ENCODE measurements at places on chromosomes 12 and 14.

DNA sequence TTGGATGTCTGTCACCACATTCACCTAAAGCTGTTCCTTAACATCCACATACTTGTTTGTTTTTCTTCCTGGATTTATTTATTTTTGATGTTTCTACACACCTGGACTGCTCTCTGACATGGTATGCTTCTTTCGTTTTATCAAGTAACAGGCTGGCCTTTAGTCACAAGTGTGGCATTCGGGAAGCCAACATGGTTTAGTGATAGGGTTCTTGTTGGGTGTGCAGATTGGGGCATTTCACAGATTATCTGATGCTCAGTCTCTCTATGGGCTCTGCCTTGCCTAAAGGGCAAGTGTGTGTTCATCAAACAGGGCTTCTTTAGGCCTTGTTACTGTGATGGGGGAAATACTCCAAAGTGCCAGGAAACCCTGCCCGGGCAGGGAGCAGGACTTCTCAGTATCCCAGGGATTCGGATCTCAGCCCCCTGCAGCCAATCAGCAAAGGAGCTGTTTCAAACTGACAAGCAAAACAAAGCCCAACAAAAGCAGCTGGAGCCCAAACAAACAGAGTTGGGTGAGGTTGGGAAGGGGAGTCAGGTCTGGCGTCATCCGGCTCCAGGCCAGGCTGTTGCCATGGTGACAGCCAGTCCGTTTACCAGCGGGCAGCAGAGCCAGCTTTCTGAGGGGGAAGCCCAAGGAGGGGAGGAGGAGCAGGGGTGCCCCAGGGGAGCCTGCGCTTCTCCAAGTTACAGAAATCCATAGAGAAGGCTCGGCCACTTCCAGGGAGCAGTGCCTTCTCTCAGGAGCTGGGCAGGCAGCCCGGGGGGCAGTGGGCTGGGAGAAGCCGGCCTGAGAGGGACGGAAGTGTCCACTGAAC, 31.9 kb downstream of the FOS start:
- DNase-seq = peak; percentile 92

DNA sequence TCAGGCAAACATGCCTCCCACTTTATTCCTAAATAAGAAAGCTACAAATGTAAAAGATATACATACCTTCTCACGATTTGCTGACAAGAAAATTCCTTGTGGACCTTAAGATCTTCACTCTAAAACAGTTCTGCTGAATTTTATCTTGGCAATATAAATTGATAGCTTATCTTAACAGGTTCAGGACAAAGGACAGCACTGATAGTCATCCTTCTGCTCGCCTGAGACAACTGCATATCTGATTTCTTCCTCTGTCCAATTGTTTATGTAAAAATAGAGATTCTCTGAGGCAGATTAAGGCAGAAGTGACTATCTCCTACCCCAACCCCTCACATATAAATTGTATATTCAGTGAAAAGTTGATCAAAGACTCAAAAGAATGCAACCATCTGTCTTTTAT, 44.9 kb downstream of the CAPZA3 start:
- no peak for DNase-seq

- DNase-seq = no peak
These were observed 48.4 kb downstream of the GCH1 start for GRCh38 chr14:54854181-54854580.

- peak; percentile 39 for DNase-seq
These were observed 28.4 kb upstream of the MON2 start for GRCh38 chr12:62438098-62438692.

DNA sequence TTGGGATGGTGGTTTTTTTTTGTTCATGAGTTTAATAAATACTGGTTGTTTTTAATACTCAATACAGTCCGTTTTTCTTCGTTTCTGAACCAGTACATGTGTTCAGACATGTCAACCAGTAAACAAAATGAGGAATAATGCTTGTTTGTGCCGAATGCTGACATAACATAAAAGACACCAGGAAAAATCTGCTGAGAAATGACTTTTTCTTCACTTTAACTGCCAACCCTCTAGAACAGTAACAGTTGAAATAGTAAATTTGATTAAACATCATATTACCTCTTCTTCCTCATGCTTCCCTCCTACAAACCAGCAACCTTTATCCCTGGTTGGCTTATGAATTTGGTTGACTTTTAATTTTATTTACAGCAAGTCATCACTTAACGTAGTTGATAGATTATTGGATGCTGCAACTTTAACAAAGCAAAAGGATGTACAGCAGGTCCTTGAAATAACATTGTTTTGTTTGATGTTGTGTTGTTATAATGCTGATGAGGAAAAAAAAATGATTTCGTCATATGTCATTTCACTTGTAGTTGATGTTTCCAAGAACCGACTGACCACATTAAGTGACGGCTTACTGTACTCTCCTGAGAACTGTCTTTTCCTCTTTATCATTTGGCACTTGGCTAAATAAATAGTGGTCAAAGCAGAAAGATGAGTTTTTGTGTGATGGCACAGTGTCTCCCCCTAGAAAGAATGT, 340.5 kb downstream of the TMTC2 start:
- no peak for DNase-seq

DNA sequence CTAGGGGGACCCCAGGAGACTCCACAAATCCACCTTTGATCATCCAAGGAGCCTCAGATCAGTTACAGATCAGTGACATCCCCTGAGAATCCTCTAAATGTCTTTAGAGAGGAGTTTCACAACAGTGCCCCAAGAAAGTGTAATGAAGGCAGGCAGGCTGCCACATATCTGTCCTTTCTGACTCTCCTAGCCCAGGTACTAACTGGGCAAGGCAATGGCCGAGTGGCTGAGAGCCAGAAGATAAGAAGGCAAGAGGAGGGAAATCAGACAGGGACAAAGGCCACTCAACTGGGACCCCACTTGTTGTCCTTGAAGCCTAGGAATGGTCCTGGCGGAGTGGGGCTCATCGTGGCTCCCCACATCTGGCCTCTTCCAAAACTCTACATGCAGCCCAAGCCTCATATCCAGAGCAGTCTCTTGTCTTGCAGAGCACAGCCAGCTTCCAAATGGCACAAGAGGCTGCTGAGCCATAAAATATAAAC, 11.6 kb downstream of the ACTN1 start:
- DNase-seq = no peak

DNA sequence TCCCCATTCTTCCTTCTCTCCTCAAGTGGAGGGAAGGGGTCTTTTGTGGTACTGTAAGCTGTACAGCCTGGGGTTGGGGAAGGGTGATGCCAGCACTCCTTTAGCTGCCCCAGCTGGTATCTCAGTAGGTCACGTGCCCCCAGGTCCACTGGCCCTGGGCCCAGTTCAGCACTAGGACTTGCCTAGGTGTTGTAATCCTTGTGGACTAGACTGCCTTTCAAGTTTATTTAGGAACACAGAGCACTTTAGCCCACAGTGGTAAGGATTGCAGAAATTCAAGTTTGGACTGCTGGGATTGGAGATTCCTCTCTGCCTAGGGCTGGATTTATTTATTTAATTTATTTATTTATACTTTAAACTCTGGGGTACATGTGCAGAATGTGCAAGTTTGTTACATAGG, 569.6 kb downstream of the AACS start:
- DNase-seq = no peak

- DNase-seq = no peak
These were observed 24.8 kb downstream of the TMCC3 start for GRCh38 chr12:94625531-94625930.

DNA sequence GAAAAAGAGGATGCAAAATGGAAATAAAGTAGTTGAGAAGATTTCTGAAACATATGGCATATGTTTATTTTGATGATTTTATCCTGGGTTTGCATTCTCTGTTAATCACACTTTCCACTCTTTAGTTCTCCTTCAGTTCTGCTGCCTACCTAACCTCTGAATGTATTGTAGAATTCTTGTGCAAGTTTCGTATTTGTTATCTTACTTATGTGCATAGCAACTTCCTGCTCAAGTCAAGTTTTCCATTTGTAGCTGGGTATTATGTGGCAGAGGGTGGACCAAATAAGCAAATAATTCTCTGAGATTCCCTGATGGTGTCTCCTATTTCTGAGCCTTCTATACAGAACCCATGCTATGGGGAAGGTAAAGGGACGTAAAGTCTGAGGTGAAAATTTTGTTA, 381.6 kb downstream of the FOXG1 start:
- no peak for DNase-seq

DNA sequence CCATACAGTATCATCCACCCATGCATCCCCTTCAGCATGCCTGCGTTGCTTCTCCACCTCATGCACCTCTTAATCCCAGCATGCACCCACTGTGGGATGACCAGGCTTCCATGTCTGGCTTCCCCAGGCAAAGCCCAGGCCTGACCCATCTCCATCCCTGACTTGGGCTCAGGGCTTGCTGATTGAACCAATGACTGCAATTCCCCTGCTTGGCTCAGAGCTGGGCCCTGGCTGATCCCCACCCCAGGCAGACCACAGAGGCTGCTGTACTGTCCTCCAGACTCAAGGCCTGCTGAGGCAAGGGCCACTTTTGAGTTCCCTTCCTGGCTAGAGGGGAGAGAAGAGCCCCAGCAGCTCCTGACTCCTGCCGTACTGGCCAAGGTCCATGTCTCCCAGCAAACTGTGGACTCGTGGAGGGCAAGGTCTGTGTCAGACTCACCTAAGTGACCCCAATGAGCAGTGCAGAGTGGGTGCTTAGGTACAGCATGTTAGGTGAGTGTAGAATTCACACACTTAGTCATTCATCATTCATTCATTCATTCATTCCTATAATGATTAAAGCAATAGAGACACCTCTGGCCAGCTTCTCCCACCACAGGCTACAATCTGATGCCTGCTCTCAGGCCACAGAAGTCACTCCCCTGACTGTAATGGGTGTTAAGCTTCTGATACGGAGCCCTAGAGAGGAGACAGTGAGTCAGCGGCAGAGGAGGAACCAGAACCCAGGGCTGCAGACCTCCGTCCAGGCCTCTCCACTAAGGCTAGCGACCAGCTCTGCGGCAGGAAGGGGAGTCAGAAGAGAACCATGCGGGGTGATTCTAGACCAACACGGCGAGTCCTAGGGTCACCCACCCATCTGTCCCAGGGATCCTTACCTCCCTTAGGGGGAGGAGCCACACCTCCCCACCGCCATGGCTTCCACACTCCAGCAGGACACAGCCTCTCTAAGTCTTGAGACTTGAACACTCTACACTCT, 2.9 kb downstream of the BEGAIN start:
- DNase-seq = no peak

- DNase-seq = no peak
These were observed 22.8 kb downstream of the APOBEC1 start for GRCh38 chr12:7642876-7643309.

- DNase-seq = no peak
These were observed 67.6 kb upstream of the CFL2 start for GRCh38 chr14:34782031-34782430.

DNA sequence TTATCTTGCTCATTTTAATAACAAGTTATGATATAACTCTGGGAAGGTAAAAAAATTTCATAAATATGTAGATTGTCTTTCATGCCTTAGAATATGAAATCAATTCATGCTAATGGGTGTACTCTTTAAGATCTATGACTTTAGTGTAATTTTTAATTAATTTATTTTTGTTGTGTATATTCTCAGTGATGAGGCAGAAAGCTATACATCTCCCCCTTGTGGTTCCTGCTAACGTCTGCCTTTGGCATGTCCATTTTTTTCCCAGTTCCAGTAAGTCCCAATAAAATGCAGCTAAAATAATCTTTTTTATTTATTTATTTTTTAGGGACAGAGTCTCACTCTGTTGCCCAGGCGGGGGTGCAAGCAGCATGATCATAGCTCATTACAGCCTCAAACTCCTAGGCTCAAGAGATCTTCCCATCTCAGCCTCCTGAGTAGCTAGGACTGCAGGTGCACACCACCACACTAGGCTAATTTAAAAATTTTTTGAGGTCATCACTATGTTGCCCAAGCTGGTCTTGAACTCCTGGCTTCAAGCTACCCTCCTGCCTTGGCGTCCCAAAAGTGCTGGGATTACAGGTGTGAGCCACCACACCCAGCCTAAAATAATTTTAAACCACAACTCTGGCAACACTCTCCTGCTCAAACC, 3.3 kb upstream of the CHURC1 start:
- peak; percentile 37 for DNase-seq

DNA sequence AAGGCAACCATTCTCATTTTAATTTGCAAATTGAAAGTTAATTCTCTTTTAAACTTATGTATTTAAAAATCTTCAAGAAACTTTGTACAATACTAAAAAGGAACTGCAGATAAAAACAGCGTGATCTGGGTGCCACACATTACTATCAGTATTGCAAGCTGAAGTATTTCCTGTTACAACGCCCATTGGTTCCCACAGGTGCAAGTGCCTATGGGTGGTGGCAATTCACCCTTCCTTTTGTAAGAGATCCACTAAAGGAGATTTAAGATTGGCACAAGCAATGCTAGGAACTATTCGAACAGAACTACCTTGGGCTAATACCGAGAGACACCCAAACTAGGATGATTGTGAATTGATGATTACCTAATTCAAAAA, 13.2 kb downstream of the TAOK3 start:
- DNase-seq = no peak

GRCh38 chr12:122067966-122068365, 10.6 kb upstream of the MLXIP start:
- no peak for DNase-seq

DNA sequence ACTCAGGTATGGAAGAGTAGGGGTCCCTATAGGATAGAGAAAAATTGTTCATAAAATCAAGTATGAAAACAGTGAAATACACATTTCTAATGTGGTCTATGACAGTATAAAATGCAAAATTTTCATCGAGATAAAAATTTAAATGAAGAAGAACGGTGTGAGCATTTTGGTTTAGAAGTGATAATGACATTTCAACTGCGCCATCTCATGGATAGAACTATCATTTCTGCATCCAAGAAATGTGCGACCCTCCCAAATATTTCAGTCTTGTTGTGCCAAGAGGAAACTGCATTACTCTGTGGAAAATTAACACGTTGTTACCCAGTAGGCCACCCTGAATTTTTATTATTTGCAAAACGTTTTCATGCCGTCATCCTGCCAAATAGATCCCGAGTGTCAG, 108.8 kb downstream of the CRACR2A start:
- DNase-seq = no peak

GRCh38 chr14:95113476-95113875, 43.9 kb downstream of the DICER1 start:
- DNase-seq = no peak

GRCh38 chr12:31248337-31248736, 77.6 kb downstream of the SINHCAF start:
- DNase-seq = no peak

- DNase-seq = no peak
These were observed 45.0 kb upstream of the P2RX7 start for GRCh38 chr12:121087467-121088194.

GRCh38 chr12:106945261-106945851, 10.4 kb upstream of the TMEM263 start:
- peak; percentile 26 for DNase-seq

DNA sequence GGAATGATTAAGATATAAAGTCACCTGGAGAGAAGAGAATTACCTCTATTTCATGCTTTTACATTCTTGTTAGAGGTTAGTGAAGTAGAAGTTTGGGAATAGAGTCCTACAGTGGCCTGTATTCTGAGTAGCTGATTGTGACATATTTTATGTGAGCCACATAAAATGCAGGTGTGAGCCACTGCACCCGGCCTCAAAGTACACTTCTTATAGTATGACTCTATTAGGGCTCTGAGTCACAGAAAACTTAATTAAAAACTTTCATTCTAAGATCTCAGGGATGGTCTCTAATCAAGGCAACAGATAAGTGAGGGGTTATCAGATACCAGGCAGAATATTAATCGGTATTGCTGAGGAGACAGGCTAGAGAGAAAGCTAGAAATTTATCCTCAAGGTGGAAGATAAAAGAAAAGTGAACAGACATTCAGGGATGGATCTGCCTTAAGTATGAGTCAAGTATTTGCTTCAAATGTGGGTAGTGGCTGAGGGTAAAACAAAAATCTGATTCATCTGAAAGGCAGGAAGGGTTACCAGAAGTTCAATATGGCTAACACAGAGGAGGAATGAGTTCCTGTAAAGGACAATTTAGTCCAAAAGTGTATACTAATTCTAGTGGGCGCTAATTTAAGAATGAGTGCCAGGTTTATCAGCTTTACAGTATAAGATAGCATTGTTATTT, 5.5 kb upstream of the G2E3 start:
- DNase-seq = peak; percentile 69

All from LHCN-M2 (cell line).